ENCODE measurements at places on chromosomes 4 and X.

GRCh38 chr4:75289914-75290582, 224.2 kb downstream of the RCHY1 start:
- DNase-seq: no peak

DNA sequence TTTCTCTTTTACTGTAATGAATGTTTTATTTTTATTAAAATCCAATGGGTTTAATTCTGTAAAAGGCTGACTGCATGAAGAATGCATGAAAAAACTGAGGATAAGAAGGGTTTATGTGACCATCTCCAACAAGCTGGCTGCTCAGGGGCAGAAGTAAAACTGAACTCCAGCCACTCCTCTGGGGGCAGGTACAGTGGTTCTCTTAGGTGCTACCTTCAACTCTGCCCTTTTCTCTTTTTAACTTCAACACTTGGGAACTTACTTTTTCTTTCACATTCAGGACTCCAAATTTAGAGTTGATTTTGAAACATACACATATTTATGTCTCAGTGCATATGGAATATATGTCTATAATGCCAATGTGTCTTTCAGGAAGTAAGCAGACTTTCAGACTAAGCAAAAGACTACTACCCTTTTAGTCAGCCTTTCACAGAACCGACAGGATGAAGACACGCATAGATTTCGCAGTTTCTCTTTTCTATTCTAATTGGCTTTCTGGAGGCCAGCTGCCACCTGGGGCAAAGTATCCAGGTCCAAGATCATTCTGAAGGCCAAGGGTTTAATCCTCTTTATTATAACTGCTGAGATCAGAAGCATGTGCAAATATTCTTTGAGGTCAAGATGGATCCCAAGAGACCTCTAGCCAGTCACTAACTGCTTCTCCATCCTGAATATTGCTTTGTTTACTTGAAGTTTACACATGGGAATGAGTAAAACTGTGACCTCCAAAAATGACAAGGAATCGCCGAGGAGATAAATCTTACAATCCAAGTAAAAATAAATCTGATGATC, 30.7 kb downstream of the HS3ST1 start:
- DNase-seq: no peak

- no peak for DNase-seq
Observed at GRCh38 chr4:139044291-139044690, 28.7 kb downstream of the NOCT start.

DNA sequence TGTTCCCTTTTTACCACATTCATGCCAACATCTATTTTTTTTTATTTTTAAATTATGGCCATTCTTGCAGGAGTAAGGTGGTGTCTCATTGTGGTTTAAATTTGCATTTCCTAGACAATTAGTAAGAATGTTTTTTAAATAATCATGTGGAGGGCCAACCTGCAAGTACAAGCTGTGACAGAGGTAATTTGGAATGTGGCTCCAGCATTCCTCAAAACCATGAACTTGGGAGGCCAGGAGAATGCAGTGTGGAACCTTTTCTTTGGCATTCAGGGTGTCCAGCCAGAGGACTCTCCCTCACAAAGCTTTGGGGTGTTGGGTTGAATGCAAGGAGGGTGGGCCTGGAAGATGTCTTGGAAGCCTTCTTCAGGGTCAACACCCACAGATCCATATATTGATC, 7.3 kb upstream of the TMEM185A start:
- DNase-seq: no peak

GRCh38 chr4:181971973-181972372, 271.2 kb upstream of the TENM3 start:
- DNase-seq: no peak

DNA sequence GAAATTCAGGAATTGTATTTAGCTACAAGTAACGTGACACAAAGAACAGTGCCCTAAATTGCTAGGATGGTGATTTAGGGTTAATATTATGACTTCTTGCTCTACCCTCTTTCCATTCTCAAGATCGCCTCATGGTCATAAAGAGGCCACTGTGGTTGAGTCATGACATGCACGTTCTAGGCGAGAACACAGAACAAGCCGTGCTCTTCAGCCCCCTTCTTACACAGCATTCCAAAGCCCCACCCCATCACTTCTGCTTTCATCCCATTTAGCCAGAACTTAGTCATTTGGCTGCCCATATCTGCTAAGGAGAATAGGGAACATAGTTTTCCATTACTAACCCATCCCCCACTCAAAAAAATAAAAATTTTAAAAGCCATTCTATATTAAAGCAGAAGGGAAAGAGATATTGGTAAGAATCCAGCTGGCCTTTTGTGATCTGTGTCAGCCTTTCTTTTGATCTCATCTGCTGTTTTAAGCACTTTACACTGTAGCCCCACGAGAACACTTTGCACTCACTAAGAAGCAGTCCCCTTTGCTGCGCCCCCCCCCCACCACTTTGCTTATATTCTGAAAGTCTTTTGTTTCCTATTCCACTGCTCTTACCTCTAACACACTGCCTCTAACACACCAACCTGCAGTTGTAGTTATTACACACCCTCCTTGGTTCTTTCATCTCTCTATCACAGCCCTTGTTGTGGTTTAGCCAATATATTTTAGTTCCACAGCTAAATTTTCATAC, 28.4 kb downstream of the NPNT start:
- no peak for DNase-seq

- DNase-seq: no peak
Observed at GRCh38 chr4:150391052-150391451, 190.9 kb upstream of the MAB21L2 start.

Data from anterior cingulate cortex (tissue), 58 donors.